ENCODE measurements at places on chromosomes 5 and 9.

DNA sequence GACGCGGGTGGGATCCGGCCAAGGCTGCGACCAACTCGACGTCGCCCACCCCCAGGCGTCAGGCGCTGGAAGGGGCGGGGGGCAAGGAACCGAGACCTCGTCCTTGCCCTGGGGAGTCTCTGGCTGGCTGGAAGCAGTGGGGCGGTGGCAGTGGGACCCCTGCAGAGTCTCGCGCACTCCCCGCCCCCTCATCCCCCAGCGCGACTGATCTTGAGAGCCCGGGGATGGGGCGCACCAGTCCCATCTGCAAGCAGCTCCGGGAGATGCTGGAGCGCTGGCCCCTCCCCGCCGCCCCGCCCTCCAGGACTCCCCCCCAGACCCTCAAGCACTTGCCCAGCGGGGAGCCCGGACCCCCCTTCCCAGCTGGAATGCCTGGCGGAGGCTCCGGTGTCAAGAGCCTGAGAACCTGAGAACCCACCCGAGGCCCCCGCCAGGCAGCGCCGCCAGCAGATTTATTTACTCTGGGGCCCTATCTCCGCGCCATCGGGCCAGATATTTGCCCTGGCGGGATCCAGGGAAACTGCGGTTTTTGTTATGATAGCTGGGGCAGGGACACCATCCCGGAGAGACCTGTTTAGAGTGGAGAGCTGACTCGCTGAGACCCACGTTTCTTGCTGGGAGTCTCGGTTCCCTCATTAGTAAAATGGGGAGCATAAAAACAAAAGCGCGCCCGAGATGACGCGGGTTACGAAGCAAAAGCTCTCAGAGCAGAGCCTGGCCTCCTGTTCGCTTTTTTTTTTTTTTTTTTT is 1.2 kb downstream of the PRRT1B start:
- peak; percentile 17 for DNase-seq

- DNase-seq, result no peak
Observed at GRCh38 chr9:133728856-133729616, 9.1 kb downstream of the SARDH start.

GRCh38 chr9:6711403-6711802 is 46.4 kb upstream of the KDM4C start:
- no peak for DNase-seq

DNA sequence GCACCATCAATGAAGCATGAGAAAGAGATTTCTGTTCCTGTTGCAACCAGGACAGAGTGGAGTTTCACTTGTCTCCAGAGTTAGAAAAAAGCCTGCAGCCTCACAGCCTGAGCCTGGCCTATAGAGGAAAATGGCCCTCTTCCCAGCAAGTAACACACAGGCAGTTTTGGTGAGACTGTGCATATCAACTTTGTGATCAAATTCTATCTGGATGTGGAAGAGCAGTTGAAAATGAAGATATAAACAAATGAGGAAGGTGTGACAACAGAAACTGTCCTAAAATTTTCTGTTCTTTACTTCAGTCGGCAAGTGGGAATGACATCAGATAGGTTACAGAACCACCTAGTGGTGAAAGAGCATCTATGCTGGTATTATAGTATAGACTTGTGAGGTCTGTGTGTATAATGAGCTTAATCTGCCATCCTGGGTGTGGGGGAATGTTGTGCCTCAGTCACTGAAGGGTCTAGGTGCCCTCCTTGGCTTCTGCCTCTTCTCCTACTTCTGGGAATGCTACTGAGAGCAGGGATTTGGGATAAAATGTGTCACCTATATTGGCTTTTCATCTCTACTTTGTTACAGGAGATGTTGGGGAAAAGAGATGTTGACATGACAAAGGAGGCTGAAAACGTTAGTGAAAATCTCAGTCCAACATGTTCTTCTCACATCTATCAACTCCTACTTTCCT is 28.2 kb downstream of the YIPF5 start:
- no peak for DNase-seq

GRCh38 chr5:169848792-169849191 is 131.5 kb downstream of the INSYN2B start:
- DNase-seq, result no peak

DNA sequence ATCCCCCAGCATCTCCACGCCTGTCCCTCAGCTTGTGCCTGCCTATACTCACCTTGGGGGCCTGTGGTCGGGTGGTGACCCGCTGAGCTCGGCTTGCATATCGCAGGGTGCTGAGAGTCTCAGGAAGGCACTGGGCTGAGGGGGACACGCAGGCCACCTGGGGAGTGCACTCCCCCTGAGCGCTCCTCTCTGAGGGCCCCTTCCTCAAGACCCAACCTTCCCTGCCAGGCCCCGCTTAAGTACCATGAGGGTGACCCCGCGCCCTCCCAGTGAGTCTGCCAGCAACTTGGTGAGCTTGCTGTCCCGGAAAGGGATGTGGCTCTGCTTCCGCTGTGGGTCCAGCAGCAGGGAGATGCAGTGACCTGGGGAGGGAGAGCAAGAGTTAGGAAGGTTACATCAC is 4.1 kb downstream of the KIF12 start:
- DNase-seq, result no peak

DNA sequence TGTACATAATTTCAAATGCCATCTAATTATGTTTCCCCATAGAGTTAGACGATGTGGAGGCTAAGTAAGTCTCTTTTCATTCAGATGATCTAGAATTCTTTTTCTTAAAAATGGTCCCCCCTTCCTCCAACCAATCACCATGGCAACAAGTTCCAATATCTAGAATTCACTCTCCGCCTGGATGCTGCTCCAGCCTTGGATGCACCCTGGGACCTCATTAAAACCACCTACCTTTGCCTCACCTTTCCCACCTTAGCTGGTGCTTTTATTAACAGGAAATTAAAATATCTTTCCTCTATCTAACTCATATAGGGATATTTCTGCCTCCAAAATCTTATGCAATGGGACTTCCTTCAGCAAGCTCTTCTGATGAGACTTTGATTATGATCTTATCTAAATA is 49.0 kb downstream of the DIRAS2 start:
- no peak for DNase-seq

GRCh38 chr9:96720435-96720834 is 57.5 kb downstream of the ZNF510 start:
- no peak for DNase-seq

GRCh38 chr9:85984457-85984856 is 43.5 kb downstream of the NAA35 start:
- no peak for DNase-seq

- no peak for DNase-seq
Observed at GRCh38 chr9:104906441-104907277, 21.3 kb downstream of the ABCA1 start.

GRCh38 chr5:15249152-15249551 is 250.8 kb upstream of the FBXL7 start:
- no peak for DNase-seq

DNA sequence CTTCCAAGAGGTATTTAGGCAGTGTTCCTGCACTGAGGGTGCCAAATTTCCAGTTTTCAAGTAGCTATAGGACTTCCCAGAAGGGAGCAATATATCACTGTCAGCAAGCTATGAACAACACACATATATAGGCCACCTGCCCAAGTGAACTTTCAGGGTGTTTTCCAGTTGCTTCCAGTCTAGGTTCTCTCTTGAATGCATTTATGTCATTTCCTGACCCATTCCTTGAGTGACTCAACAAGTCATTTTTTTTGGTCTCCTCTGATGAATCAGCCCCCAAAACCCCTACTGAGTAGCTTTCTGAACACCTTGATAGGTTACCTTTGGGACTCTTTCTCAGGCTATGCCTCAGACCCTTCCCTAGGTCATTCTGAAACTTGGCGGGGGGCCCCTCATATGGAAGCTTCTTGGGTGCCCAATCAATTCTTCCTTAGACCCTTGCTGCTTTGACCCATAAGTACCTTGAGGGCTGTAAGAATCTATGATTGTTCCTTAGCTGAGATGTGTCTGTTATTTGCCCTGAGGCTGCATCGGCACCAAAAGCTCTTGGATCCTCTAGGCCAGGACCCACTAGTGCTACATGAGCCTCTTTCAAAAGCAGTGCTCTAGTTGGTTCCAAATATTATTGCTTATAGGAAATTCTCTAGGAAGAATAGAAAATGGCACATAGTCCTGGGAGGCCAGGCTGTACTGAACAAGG is 12.4 kb downstream of the DNAJB5 start:
- DNase-seq, result no peak

DNA sequence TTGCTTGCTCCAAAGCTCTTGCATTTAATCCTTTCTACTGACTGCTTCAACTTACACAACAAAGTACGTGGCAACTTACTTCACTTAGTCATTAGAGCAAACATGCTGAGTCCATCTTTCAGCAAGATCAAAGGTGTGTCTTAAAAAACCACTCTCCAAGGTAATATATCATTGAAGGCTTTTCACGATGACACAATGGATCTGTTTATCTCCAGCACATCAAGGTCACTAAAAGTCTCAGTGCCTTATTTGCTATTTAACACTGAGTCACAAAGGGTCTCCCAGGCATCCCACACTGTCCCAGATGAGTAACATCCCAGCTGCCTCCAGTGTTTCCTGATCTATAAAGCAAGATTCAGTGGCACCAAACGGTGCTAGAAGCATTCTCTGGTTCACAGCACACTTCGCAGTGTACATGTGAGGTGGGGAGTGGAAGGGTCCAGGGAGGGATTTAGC is 3.7 kb upstream of the CLK4 start:
- DNase-seq, result no peak

GRCh38 chr5:74095871-74096270 is 469.9 kb downstream of the ARHGEF28 start:
- DNase-seq, result no peak

DNA sequence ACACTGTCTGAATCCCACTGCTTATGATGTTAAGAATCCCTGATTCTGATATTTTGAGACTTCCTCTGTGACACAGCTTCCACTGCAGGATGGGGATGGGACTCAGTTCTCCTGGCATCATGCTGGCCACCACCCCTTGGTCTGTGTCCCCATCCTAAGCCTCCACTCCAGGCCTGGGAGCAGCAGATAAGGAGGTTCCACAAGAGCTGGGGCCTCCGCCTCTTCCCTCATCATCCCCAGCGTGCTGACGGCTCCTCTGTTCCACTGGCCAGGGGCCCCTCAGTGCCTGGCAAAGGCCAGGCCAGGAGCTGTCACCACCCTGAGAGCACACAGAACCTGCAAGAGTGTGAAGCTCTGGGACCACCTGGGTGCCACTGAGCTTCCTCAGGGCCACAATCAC is 40.6 kb downstream of the CAMK2A start:
- DNase-seq, result no peak

DNA sequence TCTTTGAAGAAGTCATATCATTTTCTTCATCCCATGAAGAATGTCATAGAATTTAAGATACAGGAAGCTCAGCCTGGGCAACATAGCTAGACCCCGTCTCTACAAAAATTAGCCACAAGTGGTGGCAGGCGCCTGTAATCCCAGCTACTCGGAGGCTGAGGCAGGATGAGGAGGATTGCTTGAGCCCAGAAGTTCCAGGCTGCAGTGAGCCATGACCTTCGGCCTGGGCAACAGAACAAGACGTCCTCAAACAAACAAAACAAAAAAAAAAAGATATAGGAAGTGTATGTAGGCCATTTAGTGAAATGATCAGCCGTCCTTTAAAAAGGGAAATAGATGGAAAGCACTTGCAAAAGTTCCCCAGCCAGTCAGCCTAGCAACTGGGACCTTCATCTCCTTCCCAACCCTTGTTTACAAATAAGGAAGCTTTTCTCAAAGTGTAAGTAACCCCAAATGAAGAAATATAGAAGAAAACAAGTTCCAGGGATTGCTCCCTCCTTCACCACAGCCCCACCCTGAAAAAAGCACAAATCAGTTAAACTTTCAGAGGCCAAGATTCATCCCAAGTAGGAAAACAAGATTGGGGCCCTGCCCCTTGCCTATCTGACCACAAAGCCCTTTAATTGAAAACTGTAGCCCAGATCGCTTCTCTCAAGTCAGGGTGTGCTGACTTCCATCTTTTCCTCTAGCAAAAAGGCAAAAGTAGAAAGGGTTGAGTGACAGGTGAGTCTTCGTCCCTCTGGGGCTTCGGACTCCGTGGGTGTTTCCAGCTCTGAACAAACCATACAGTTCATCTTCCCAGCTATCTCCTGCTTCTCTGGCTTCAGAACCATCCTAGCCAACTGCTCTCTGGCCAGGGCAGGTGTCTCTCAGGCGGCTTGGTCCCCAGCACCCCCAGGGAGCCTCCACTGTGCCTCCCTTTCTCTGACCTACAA is 1.2 kb downstream of the SLC31A2 start:
- DNase-seq, result no peak

- no peak for DNase-seq
Observed at GRCh38 chr5:93421987-93422401, 159.0 kb downstream of the NR2F1-AS1 start.

DNA sequence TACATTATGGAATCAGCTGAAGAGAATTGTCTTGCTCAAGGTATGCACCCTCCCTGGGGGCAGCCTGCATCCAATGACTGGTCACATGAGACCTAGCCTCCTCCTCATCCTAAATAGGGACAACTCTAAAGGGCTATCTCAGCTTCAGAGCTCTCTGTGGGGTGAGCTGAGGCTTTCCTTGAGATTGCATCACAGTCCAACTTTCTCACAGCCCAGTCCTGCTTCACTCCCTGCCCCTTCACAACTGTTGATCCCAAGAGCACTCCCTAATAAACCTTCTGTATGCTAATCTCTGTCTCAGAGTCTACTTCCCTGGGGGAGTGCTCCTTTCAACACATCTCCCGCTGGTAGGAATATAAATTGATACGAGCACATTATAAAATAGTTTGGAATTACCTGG is 44.1 kb upstream of the ERBIN start:
- no peak for DNase-seq

- no peak for DNase-seq
Observed at GRCh38 chr9:78871452-78872331, 574.8 kb downstream of the PSAT1 start.

GRCh38 chr5:59207401-59207800 is 624.5 kb downstream of the RAB3C start:
- DNase-seq, result no peak

DNA sequence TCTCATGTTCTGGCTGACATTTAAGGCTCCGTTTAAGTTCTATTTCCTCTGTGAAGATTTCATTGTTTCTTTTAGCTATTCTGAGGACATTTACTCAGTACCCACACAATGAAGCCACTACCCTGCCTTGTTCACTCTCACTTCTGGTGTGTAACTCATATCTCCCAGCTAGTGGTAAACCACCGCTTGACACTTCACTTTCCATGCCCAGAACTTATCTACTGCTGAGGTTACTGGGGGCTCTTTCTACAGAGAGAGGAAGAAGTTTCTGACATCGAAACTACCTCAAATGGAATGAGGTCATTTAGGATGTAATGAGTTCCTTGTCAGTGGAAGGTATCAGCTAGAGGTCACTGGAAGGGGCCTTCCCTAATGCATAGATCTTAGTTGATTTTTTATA is 501.5 kb downstream of the DMAC1 start:
- peak; percentile 19 for DNase-seq

GRCh38 chr9:38017149-38017884 is 51.7 kb downstream of the SHB start:
- DNase-seq, result no peak

GRCh38 chr5:137611011-137611580 is 112.0 kb upstream of the SPOCK1 start:
- no peak for DNase-seq

- no peak for DNase-seq
Observed at GRCh38 chr5:135600971-135601381, 22.2 kb upstream of the CXCL14 start.

DNA sequence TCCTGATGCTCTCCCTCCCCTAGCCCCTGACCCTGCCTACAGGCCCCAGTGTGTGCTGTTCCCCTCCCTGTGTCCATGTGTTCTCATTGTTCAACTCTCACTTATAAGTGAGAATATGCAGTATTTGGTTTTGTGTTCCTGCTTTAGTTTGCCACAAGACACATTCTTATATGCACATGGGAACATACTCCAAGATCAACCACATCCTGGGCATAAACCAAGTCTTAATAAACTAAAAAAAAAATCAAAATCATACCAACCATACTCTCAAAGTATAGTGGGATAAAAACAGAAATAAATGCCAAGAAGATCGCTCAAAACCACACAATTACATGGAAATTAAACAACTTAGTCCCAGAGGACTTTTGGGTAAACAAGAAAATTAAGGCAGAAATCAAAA is 11.2 kb upstream of the ZCCHC9 start:
- no peak for DNase-seq
